ENCODE measurements at places on chromosomes 5 and 9.

DNA sequence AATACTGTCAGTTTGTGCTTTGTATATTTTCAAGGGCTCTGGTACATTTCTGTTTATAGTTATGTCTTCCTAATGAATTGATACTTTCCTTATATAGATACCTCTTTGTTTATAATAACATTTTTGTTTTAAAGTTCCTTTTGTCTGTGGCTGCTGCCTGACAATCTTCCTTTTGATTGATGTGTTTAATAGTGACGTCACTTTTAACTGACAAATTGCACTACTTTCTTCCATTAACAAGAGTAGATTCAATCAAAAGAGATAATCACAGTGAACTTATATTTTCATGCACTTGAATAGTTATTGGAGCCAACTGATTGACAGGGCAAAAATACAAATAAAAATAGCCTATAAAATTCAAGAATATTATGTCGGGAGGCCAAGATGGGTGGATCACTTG lies 371.7 kb downstream of the ANXA1 start:
- H3K36me3 ChIP-seq, result no peaks in the 10 kb centered on the region
- H3K4me3 ChIP-seq, result no peak overlapping the region
- H3K27ac ChIP-seq, result no peak overlapping the region
- no peaks in the 10 kb centered on the region for H3K4me1 ChIP-seq

DNA sequence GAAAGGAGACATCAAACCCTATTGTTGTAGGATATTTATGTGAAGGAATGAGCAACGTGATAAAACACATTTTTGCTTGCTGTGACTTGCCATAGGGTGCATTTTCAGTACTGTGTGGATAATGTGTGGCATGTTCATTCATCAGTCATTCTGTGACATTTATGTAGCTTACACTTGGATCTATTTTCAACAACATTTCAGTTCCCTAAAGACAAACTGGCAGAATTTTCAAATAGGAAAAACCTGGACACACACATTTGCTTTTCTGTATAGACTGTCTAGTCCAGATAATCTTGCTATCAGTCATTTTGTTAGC lies 127.7 kb downstream of the TMC1 start:
- no peak overlapping the region for H3K4me3 ChIP-seq
- H3K36me3 ChIP-seq, result no peaks in the 10 kb centered on the region
- no peaks in the 10 kb centered on the region for H3K4me1 ChIP-seq
- DNase-seq, result peak; percentile 55
- H3K27ac ChIP-seq, result no peak overlapping the region

DNA sequence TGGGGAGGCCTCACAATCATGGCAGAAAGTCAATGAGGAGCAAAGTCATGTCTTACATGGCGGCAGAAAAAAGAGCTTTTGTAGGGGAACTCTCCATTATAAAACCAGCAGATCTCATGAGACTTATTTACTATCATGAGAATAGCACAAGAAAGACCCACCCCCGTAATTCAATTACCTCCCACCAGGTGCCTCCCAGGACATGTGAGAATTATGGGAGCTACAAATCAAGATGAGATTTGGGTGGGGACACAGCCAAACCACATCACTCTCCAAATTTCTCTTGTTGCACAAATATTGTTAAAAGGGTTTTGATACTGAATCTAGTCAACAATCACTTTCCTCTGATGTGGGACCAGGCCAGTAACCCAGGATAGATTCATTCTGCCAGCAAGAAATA lies 1176.1 kb downstream of the CDH9 start:
- H3K4me1 ChIP-seq, result no peaks in the 10 kb centered on the region
- H3K27ac ChIP-seq, result no peak overlapping the region
- no peak for DNase-seq
- no peak overlapping the region for H3K4me3 ChIP-seq

DNA sequence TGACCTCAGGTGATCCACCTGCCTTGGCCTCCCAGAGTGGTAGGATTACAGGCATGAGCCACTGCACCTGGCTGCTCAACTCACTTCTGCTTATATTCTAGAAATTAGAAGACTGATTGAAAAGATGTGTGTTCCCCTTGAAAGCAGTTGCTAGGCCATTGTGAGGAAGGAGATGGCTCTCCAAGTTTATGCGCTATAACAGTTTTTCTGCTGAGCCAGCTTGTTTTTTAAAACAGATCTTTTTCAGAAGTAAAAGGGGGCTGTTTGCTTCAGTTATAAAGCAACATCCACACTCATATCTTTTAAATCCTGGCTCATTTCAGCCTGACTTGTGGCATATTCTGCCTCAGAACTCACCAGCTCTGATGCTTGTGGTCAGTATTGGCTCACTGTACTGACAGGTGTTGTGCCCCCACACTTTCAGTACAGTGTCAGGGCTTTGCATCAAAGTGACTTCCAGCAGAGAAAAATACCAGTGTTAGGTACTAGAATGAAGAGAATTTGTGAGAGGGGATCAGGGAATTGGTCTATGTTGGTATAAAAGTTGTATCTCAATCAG lies 49.4 kb downstream of the NUP214 start:
- no peaks in the 10 kb centered on the region for H3K4me1 ChIP-seq
- DNase-seq, result no peak
- no peak overlapping the region for H3K4me3 ChIP-seq

DNA sequence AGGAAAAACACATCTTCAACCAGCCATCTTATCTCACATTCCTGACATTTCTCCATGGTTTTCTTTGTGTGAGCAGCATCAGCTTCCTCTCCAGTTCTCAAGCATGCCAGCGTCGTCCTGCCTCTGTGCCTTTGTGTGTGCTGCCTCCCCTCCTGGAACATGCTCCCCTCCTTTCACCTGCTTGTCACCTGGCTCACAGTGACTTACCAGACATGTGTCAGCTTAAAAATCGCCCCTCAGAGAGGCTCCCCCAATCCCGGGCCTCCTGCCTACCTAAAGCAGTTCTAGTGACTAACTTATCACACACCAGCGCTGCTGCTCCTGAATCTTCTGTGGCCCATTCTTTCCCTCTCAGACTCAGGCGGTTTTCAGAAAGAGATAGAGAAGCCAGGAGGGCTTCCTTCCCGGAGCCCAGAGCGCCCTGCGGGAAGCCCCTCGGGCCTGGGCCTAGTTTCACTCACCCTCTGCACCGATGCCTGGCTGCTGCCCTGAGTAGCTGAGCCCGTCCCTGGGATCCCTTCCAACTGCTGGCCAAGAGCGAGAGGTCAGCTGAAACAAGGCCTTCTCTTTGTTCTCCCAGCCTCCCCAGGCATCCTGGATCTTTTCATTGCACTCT lies 51.1 kb upstream of the MVB12B start:
- H3K27me3 ChIP-seq, result no peaks in the 10 kb centered on the region
- no peak overlapping the region for H3K4me3 ChIP-seq
- no peaks in the 10 kb centered on the region for H3K36me3 ChIP-seq
- H3K4me1 ChIP-seq, result no peaks in the 10 kb centered on the region
- no peak for DNase-seq

All from prostate gland (tissue), 2 donors.